ENCODE measurements at places on chromosomes 16 and 17.

DNA sequence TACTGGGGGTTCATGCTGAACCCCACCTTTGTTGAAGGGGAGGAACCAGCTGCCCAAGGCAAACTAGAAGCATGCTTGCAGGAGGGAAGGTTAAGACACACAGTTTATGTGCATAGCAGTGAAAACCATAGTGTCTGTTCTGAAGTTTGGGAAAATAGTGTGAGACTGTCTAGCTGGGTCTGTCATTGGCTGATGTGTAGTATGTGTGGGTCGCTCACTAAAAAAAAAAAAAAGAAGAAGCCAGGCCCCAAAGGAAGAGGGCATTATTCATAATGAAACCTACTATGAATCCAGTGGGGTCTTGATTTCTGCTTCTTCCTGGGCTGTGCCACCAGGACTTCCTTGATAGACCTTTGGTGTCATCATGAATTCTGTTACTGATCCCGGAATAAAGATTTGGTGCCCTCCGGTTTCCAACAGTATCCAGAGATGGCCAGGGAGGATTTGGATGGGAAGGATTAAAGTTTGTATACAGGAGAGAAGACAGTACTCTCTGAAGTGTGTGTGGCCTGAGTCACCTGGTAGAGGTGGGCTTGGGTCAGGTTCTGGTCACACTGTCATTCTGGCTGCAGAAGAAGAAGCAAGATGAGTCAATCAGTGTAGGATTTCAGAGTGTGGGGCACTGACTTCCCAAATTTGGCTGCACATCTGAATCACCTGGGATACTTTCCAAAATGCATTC is 220.3 kb downstream of the PRKCA start:
- no peak for DNase-seq

GRCh38 chr17:17474341-17474740 is 2.5 kb upstream of the MED9 start:
- DNase-seq = no peak

GRCh38 chr17:78546476-78546875 is 30.7 kb downstream of the DNAH17 start:
- no peak for DNase-seq

- peak; percentile 22 for DNase-seq
Observed at GRCh38 chr16:12340151-12340733, 363.7 kb downstream of the SNX29 start.

- no peak for DNase-seq
Observed at GRCh38 chr17:39051001-39051585, 83.9 kb upstream of the FBXO47 start.

- peak; percentile 81 for DNase-seq
Observed at GRCh38 chr17:68011199-68011665, 15.0 kb upstream of the C17orf58 start.

DNA sequence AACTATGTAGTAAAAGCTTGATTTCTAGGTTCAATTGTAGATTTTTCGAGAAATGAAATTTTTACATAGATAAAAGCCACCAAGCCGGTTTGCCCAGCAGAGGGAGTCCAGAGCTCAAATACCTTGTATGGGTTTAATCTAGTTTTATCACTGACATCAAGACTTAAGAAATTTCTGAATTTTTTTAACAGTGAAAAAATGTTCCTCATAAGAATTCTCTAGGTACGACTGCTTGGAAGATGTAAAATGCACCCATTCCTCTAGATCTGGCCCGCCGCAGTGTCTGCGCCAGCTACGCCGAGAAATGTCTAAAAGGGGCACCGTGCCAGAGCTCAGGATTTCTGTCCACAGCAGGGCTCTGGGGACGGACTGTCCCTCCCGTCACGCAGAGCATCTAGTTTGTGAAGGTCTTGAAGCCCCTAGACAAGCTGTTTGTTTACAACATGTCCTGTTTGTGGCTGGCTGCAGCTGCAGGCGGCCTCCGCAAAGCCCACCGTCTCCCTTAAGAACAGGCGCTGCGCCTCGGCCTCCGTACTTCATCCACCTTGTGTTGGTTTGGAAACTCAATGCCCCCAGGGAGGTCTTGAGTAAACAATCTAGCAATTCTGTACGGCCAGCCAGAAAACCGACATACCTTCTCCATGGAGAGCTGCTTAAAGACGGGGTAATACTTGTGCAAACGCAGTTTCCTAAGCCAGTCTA is 24.8 kb downstream of the MAP1LC3B start:
- DNase-seq = peak; percentile 45

DNA sequence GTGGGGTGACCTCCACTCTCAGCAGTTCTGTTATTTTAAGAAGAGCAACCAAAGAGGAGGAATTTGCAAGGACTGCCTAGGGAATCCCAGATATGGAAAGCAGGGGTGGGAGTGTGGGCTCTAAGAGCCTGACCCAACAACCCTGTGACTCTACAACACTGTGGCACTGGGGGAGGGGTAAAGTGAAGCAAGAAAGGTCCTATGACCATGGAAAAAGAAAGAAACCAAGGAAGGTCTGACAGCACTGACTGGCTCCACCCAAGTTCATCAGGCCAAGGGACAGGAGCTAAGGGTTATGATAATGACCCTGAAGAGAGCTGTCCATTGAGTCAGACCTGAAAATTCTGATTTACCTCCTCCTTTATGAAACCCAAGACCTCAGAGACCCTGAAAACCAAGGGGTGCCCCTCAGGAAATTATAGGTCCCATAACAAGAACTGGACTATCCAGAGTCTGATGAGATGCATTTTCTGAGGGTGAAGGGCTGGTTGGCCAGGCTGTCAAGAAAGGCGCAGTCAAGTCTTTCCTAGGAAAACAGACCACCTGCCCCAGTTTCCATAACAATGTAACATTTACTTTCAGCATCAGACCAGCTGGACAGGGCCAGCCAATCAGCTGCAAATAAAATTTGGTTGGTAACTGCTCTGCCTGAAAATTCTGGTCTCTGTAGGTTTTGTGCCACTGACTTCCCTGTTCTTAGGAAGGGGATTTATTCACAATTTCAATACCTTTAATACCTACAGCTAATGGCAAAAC is 53.8 kb upstream of the MTMR4 start:
- DNase-seq = no peak

DNA sequence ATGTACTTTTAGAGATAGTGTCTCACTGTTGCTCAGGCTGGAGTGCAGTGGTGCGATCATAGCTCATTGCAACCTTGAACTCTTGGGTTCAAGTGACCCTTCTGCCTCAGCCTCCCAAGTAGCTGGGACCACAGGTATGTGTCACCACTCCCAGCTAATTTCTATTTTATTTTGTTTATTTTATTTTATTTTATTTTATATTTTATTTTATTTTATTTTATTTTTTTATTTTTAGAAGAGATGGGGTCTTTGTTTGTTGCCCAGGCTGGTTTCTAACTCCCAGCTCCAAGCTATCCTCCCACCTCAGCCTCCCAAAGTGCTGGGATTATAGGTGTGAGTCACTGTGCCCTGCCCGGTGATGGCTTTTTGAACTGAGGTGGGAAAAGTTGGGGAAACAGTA is 35.1 kb upstream of the HS3ST4 start:
- no peak for DNase-seq

- no peak for DNase-seq
Observed at GRCh38 chr16:11325404-11326083, 19.7 kb upstream of the RMI2 start.

DNA sequence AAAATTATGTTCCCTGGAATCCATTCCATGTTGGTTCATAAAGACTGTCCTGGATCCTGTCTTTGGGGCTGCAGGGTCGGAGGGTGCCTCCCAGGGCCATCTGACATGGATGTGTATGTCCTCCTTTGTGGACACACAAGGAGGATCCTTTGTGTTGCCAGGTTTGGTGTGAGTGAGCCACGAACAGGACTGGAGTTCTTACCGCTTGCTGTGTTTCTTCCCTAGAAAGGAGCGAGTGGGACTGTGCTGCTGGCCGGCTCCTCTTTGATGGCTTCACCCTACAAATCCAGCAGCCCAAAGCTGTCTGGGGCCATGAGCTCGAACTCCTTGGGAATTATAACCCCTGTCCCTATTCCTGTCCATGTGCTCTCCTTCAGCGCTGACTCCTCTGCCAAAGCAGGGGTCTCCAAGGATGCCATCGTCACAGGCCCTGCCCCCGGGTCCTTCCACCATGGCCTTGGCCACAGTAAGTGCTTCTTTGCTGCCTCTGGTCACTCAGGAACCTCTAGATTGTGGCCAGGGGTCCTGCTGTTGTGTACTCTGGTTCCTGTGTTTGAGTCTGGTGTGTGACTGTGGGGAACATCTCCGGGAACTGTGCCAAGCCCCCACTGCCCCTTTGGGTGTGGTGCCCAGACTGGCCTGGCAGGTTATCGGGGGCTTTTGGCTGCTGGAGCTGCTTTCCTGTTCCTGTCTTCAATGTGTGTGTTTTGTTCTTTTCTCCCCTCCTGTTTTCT is 29.5 kb downstream of the UBN1 start:
- no peak for DNase-seq

DNA sequence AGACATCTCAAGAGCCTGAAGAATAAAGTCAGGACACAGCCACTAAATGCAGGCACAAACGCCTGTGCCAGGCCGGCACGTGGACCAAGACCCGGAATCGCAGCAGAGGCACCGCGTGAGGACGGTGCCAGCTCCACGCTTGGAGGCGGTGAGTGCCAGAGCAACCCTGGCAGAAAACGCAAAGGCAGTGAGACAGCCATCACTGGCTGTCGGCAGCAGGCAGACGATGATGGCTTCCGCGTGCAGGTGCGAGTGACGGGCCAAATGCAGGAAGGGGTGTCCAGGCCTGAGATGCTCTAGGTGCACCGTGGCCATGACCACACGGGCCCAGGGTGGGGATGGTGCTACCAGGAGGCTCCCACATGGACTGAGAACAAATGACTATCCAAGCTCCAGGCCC is 78.8 kb downstream of the LMF1 start:
- no peak for DNase-seq

DNA sequence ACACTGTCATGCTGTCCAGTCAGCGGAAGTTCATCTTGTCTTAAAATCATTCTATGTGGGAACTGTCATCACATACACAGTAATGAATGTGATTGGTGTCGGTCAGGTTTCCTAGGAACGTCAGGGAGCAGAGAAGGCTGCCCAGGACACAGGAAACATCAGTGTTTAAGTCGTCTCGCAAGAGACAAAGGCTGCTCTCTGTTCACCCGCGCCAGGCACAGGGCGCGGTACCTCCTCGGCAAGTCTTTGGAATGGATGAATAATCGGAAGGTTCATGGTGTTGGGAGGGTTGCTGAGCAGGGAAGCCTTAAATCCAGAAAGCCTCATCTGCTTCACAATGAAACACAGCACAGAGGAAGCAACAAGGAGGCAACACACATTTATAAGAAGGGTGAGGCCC is 148.2 kb downstream of the CPPED1 start:
- no peak for DNase-seq

- peak; percentile 55 for DNase-seq
Observed at GRCh38 chr16:69105501-69106361, at the start of gene HAS3. Gene HAS3, plus strand, starts transcription at chr16:69105653. Its CDS starts 3,743 bp downstream, at chr16:69109396.

- DNase-seq = no peak
Observed at GRCh38 chr17:19865021-19865420, 2.7 kb downstream of the ULK2 start.

DNA sequence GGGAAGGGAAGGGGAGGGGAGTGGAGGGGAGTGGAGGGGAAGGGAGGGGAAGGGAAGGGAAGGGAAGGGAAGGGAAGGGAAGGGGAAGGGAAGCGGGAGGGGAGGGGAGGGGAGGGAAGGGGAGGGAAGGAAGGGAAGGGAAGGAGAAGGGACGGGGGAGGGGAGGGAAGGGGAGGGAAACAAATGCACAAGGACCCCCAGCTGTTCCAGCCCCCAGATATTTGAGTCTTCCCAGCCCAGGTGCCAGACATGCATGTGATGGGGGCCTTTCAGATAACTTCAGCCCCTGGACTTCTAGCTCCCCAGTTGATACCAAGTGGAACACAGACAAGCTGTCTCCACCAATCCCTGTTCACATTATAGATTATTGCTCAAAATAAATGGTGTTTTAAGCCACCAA is 14.7 kb upstream of the KDM8 start:
- DNase-seq = no peak

DNA sequence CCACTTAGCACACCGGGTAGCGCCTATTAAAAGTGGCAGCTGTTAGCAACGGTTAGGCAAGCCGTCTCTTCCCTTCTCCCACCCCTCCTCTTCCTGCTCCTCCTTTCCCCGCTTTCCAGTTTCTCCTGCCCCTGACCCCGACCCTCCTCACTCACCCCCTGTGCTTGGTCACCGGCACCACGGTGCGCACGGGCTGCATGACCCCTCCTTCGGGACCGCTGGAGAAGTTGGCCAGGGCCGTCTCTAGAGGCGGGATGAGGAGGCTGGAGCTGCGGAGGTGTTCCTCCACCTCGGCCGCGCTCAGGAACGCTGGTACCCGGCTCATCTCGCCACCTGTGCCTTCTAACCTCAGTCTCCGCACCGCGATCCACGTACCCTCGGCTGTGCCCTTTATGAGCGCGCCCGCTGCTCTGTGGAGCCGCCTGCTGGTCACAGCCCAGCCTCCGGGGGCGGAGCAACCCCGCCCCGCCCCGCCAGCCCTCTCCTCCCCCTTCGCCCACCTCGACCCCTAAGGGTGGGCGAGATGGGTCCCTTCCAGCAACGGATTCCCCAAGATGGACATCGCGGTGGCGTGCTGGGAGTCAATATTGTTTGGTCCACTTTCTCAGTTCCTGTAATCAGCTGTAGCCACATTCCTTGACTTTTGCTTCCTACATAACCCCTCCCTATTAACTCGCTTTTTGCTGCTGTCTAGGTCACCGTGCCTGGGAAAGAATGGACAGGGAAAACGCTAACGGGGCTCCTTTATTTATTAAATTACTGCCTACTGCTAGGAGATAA is at the start of gene CRYM:
Gene CRYM, minus strand, starts transcription at position 364 of the 780 bp plus-strand sequence. Its CDS starts 39 bp downstream, at position 325.
- DNase-seq = peak; percentile 71

DNA sequence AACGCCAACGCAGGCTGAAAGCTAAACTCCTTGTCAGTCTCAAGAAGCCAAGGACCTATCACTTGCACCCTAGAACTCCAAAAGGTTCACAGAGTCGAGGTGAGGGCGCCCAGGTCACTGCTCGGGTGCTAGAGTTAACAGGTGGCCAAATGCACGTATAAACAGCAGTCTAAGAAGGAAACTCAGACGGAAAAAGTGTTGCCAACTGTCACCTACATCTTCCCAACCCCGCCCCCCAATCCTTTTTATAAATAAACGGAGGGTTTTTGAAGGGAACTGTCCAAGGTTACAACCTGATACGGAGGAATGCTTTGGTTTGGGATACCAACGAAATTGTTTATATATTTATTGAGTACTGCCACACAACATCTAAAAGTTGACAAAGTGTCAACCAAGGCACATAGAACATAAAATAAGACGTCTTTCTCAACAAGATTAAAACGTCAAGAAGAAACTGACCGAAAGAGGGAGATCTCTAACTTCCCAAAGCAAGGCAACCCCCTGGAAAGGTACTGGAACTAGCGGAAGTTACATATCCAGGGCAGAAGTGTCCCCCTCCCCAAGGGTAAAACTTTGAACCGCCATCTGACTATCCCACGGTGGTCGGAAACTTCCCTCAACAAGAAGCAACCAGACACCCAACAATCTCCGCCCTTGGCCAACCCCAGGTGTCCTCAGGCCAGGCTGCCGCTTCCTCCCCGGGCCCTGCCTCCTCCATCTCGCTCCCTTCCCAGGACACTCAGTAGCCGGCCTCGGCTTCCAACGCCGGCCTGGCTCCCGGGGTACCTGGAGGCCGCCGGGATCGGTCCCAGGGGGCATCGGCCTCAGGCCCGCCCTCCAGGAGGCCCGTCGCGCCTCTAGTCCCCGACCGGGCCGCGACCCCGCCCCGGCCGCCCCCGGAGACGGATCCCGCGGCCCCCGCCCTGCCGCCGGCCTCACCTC is 982 bp downstream of the SPAG9 start:
- peak; percentile 57 for DNase-seq

GRCh38 chr16:48366165-48367093 is 18.8 kb downstream of the SIAH1 start:
- peak; percentile 52 for DNase-seq

Data from stimulated activated naive CD8-positive, alpha-beta T cell treated with anti-CD3 and anti-CD28 coated beads, Interleukin-15, Interleukin-2, amounts not matched to agents 100 U/mL and 50 U/mL, for 24 hours (primary cell).